Naive thymus-derived CD8-positive, alpha-beta T cell (primary cell): ENCODE measurements at places on chromosomes 11 and 22. TPM values are rescaled to one million over a fixed set of nuclear protein-coding genes. Genes with fewer than 3 reads are reported as not detected.
A peak's percentile ranks its signal among the peaks of the same experiment; 100 is the strongest.

- DNase-seq = peak; percentile 40
- peaks cover 2% of the 10 kb centered on the region for H3K36me3 ChIP-seq
- no peak overlapping the region for H3K4me3 ChIP-seq
- H3K27ac ChIP-seq = no peak overlapping the region
- H3K27me3 ChIP-seq = no peaks in the 10 kb centered on the region
- peaks cover 4% of the 10 kb centered on the region for H3K4me1 ChIP-seq
Measured at GRCh38 chr22:38412435-38413084, 42.4 kb downstream of the KCNJ4 start.

The LDHAL6A gene
- 0.14 TPM for total RNA-seq

- no peaks in the 10 kb centered on the region for H3K36me3 ChIP-seq
- no peaks in the 10 kb centered on the region for H3K4me1 ChIP-seq
- no peak overlapping the region for H3K4me3 ChIP-seq
- peaks cover 5% of the 10 kb centered on the region for H3K27me3 ChIP-seq
Measured at GRCh38 chr11:132346558-132347148, 976.2 kb downstream of the NTM start.

DNA sequence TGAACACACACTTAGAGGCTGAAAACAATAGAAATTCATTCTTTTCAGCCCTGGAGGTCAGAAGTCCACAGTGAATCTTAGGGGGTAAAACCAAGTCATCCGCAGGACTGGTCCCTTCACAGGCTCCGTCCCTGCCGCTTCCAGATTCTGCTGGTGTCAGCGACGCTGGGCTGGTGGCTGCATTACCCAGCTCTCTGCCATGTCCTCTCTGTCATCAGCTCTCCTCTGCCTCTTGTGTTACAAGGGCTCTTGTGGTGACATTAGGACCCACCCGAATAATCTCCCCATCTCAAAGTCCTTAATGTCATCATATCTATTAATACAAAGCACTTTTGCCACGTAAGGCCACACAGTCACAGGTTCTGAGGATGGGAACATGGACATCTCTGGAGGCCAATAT lies 47.7 kb upstream of the ANO1 start:
- H3K27ac ChIP-seq = no peak overlapping the region
- H3K4me1 ChIP-seq = no peaks in the 10 kb centered on the region

- H3K36me3 ChIP-seq = no peaks in the 10 kb centered on the region
- peaks cover 93% of the 10 kb centered on the region for H3K4me1 ChIP-seq
- no peak for DNase-seq
- H3K27me3 ChIP-seq = no peaks in the 10 kb centered on the region
- H3K4me3 ChIP-seq = peak overlapping the region; percentile 49
Measured at GRCh38 chr11:3942956-3943497, 87.6 kb downstream of the STIM1 start.

- no peak overlapping the region for H3K27ac ChIP-seq
- no peak overlapping the region for H3K4me3 ChIP-seq
- H3K36me3 ChIP-seq = no peaks in the 10 kb centered on the region
- no peak for DNase-seq
Measured at GRCh38 chr11:111347723-111348115, 31.4 kb downstream of the POU2AF1 start.

The OR51E1 gene
- total RNA-seq = not detected

DNA sequence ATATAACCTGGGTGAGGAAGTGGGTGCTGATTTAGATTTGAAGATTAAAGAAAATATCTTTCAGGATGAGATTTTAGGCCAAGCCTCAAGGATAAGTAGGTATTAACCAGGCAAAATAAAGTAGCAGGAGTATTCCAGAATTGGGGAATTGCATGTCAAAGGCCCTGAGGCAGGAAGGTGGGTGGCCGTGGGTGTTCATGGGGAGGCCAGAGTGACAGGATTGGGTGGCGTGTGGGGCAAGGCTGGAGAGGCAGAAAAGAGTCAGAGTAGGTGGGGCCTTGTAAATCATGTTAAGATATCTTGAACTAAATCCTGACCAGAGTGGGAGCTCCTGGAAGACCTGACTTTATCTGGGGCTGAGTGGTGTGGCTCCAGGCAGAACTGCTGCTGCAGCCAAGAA lies 19.7 kb upstream of the WT1 start:
- no peak overlapping the region for H3K27ac ChIP-seq
- no peak overlapping the region for H3K4me3 ChIP-seq
- H3K36me3 ChIP-seq = no peaks in the 10 kb centered on the region
- H3K27me3 ChIP-seq = peaks cover 5% of the 10 kb centered on the region
- no peak for DNase-seq

GRCh38 chr11:124586238-124586860 lies 16.6 kb downstream of the OR8A1 start:
- peak; percentile 39 for DNase-seq
- no peaks in the 10 kb centered on the region for H3K4me1 ChIP-seq
- H3K4me3 ChIP-seq = no peak overlapping the region
- H3K27ac ChIP-seq = no peak overlapping the region
